Coronary artery (tissue), 2 donors: ENCODE measurements at places on chromosomes 1 and 21.

- DNase-seq, result no peak
Observed at GRCh38 chr1:31482482-31483011, 69.5 kb downstream of the SERINC2 start.

GRCh38 chr1:181737056-181737455, 253.7 kb downstream of the CACNA1E start:
- no peak for DNase-seq

- DNase-seq, result no peak
Observed at GRCh38 chr1:58929671-58930325, 146.0 kb upstream of the JUN start.

DNA sequence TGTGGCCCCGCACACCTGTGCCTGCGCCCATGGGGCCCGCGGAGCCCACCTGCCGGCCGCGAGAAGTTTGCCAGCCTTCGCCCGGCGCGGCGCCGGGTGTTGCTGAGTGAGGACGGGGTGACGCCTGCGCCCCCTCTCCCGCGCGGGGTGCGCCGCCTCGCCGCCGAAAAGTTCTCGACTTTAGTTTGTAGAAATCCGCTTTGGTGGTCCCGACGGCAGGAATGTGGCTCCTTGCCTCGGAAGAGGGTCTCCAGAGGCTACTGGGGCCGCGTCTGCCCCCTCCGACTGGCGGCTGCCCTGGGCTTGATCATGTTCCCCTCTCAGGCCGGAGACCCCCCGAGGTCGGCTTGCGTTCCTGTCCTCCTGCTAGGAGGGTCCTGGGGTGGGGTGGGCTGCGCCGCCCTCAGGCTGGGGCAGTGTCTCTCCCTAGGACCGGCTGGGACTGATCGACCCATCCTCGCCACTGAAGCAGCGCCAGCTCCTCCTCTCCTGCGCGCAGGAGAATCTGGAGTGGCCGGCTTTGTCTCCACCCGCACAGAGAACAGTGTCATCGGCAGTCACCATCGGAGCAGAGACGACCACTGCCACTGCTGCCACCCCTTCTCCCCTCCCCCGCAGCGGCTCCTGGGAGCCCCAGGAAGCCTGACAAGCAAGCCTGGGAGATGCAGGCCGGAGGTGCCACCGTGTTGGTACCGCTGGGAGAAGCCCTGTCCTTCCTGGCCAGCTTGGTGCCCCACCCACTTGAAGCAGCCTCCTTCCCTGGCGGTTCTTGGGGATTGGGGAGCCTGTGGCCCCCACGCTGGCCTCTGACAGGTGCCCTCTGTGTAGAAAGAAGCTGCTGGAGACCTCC, 553 bp upstream of the SLC30A2 start:
- no peak for DNase-seq

GRCh38 chr1:194184974-194185373, 998.6 kb upstream of the B3GALT2 start:
- DNase-seq, result no peak

GRCh38 chr1:70360321-70360720, 5.8 kb upstream of the ANKRD13C start:
- no peak for DNase-seq

- DNase-seq, result no peak
Observed at GRCh38 chr1:185956881-185957280, 222.7 kb downstream of the HMCN1 start.

GRCh38 chr1:77103486-77103885, 115.7 kb downstream of the PIGK start:
- DNase-seq, result no peak

DNA sequence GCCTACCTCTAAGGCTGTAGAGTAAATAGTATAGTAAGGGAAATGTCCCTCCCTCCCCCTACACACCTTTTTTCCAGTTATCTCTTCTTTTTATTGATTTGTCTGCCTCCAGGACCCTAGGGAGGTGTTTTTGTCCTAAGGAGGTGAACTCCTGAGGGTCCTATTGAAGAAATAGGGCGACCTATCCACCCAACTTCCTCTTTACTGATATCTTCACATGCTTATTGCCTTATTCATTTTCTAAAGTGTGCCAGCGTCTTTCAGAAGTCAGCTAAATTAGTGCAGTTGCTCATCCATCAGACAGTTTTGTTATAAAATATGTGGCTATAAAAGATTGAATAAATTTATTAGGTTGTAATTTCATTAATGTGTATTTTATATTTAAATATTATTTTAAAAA, 5.9 kb downstream of the BACH1 start:
- no peak for DNase-seq

DNA sequence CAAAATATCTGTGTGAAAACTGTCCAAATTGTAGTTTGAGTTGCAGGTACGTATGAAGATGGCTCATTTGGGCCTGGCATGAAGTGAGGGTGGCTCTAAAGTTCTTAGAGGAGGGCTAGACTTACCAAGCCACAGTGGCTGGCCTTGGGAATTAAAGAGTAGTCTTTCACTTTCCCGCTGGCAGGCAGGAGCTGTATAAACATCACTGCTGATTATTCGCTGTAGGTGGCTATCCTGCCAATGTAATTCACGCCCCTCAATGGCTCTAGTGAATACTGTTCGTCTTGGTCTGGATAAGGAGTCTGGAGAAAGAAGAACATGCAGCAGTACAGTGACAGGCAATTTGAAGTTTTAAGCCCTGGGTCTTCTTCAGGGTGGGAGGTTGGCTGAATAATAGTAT, 31.0 kb downstream of the UROD start:
- DNase-seq, result no peak

DNA sequence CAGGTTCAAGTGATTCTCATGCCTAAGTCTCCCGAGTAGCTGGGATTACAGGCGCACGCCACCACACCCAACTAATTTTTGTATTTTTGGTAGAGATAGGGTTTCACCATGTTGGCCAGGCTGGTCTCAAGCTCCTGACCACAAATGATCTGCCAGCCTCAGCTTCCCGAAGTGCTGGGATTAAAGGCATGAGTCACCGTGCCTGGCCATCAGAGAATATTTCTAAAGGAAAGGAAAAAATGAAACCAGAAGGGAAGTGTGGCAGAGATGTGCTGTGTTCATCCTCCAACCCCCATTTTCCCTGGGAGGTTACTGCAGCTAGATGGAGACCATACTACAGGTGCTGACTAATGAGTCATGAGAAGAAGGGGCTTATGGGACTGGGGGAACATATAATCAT, 964.1 kb downstream of the TTLL7 start:
- no peak for DNase-seq

GRCh38 chr1:93876244-93876643, 2.8 kb downstream of the DNTTIP2 start:
- no peak for DNase-seq

GRCh38 chr21:31802331-31802730, 70.4 kb upstream of the SCAF4 start:
- no peak for DNase-seq

- no peak for DNase-seq
Observed at GRCh38 chr1:66940981-66941380, 16.2 kb downstream of the MIER1 start.

GRCh38 chr1:197973206-197973605, 56.0 kb downstream of the LHX9 start:
- no peak for DNase-seq

GRCh38 chr21:40164905-40165772, 297.9 kb downstream of the PCP4 start:
- DNase-seq, result no peak
